Aorta (tissue), 5 donors: ENCODE measurements at places on chromosomes 3 and 15.

DNA sequence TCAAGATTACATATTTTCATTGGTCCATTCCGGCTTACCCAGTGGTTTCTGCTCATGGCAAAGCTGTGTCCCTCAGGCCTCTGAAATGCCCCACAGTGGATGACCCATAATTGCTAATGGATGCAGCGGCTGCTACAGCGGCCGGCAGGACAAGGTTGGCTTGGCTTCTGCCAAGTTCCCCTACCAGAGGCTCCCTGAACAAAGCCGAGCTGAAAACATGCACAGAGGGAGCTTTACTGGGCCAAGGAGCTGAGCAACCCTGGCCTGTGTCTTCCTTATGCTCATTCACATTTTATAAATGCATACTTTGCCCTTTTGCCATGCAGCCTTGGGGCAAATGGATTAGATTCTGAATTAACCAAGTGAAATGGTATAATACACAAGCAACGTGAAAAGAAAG is 150.5 kb downstream of the NTRK3 start:
- no peak for DNase-seq

GRCh38 chr15:101391981-101392640 is 97.1 kb upstream of the SNRPA1 start:
- DNase-seq = no peak

DNA sequence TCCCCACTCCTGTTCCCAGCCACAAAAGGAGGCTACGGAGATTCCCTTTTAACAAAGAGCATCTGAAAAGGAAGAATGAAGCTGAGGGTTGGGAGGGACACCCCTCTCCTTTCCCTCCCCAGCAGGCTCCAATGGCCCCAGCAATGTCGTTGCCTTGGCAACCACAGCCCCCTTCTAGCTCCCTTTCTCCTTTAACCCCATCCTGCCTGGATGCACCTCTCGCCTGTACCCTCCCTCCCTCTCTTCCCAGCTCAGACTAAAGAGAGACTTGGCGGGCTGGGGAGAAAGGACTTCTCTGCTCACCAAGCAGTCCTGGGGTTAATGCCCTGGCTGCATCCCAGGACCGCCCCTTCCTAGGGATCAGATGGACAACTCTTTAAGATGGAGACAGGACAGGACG is 7.1 kb upstream of the RPL29 start:
- DNase-seq = no peak

DNA sequence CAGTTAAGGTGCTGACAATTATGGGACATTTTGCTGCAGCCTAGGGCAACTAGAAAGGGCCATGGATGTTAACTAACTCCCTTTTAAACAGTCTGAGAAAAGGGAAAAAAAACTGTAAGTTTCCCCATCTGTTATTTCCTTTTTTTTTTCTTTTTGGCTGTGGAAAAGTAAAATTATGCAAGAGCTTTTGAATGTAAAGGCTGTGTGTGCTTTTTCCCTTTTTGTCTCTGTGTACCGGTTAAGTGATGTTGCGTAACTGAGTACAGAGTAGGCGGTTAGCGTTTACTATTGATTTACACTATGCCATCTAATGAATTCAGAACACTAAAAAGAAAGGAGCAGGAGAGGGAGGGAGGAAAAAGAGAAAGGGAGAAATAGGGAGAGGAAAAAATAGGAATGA is 403.6 kb downstream of the TIGIT start:
- DNase-seq = no peak

DNA sequence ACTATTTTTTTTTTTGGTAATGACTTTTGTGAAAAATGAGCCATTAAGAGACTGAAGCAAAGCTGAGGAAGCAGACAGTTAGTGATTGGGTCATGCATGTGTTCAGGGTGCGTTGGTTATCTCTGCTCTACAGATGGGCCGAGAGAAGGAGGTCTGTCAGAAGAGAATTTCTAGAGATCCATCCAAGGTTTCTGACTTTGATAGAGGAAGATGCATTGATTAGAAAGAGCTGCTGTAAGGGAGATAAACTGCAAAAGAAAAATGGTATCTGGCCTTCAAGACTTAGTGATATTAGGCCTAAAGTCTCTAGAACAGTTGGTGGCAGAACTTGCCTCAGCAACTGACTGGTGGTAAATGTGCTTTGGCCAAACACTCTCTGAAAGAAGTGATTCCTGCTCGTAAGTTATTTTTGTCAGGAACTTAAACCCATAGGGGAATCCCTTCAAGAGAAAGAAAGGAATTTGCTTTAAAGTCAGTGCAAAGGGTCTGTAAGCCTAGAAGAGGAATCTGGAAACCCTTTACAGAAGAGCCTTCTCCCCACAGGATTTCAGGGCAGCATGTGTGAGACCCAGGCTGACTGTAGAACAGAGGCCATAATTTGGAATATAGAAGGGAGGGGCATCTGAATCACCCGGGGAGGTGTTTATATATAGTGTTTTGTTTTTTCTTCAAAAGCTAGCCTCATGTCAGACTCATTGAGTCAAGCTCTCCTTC is 67.8 kb downstream of the OPA1 start:
- DNase-seq = no peak

DNA sequence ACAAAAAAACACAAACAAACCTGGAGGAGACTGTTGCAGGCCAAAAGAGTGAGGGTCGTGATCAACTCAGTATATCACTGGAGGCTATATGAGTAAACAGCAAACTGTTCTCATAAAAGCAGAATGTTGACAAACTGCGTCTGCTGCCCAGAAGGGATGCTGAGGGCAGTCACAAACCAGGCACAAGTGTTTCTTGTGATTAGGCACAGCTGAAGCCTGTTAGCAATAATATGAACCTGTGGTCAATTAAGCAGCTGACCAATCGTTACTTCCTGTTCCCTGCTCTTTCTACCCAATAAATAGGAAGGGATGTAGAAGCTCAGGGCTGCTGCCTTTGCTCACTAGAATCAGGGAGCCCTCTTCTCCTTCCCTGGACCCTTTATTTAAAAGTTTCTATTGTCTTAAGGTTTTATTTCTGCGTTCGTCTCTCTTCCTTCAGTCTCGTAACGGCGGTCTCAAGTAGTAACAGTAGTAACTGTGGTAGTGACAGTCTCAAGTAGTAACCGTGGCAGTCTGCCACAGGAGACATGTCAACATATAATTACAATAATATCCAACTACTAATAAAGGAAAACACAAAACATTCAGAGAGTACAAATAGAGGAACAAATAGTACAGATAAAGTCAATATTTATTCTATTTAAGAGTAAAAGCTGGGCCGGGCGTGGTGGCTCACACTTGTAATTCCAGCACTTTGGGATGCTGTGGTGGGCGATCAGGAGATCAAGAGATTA is 698.4 kb upstream of the CCDC54 start:
- no peak for DNase-seq

- no peak for DNase-seq
Observed at GRCh38 chr3:123618076-123618708, 33.3 kb upstream of the HACD2 start.

DNA sequence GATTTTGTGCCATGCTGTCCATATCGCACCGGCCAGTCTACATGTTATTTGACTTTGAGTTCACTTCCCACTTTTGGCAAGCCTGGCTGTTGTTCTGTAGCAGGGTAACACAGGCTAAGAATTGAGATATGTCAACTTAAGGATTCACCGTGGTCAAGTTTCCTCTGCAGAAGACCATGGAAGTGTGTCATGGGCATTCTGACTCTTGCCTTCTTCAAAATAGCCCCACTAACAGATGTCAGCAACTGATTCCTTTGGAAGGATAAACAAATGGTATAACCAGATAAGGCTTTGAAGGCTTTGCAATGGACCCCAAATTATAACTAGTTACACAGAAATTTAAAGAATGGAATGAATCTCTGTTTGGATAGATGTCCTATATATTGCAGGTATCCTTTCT is 20.1 kb upstream of the CD47 start:
- DNase-seq = no peak

DNA sequence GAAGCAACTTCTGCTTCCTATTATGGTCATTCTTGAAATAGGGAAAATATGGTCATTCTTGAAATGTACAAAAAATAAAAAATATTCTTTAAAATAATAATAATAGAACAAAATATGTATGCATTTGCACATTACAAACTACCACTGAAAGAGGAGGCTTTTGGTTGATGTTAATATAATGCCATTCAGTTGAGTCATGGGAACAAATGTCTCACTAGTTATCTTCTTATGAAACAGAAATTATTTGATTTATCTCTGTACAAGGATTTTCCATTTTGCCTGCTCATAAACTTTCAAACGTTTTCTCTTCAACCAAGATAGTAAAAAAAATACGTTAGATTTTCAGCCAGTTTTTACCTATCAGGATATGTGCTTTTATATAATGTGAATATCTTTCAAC is 1662.7 kb downstream of the OTOL1 start:
- DNase-seq = no peak

- no peak for DNase-seq
Observed at GRCh38 chr3:46849686-46850467, 13.4 kb downstream of the MYL3 start.

- no peak for DNase-seq
Observed at GRCh38 chr3:155302481-155302880, 9.0 kb upstream of the STRIT1 start.

DNA sequence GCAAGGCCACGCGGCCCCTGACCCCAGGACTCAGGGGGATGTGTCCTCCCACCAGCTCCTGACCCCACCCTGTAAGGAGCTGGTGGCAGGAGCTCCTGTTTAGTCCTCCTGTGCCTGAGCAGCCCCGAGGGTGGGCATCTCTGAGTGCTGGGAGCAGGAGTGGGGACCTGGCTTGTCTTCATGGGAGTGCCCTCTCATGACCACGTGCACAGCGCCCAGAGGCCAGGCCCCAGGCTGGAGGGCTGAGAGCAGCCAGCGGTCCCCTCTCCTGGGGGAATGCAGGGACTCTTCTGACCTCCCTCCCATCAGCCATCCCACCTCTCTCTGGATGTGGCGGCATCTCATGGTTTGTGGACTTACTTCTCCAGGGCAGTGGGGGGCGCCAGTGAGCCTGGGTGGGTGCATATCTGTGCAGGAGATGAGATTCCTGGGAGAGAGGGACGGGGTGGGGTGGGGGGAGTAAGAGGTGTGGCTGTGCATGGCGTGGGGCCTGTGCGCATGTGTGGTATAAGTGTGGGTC is 205.6 kb downstream of the TBC1D2B start:
- DNase-seq = no peak

GRCh38 chr3:125212091-125212508 is 448 bp downstream of the SLC12A8 start:
- no peak for DNase-seq

DNA sequence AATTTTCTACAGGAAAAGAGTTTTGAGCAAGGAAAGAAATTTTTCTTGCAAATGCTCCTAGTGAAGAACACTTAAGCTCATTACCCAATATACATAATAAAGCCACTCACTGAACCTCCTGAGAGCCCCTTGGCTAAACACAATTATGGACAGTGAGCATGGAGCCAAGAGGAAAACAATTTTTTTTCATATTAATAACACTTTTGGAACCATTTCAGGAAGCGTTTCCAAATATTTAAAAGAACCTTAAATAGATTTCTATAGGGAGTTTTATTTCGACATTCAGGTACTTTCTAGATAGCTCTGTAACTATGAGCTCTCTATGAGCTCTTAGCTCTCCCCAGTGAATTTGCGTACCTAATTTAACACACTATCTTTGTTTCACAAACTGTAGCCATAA is 581.1 kb downstream of the ZNF385D start:
- DNase-seq = no peak

- DNase-seq = no peak
Observed at GRCh38 chr3:38637906-38638305, 11.6 kb downstream of the SCN5A start.

DNA sequence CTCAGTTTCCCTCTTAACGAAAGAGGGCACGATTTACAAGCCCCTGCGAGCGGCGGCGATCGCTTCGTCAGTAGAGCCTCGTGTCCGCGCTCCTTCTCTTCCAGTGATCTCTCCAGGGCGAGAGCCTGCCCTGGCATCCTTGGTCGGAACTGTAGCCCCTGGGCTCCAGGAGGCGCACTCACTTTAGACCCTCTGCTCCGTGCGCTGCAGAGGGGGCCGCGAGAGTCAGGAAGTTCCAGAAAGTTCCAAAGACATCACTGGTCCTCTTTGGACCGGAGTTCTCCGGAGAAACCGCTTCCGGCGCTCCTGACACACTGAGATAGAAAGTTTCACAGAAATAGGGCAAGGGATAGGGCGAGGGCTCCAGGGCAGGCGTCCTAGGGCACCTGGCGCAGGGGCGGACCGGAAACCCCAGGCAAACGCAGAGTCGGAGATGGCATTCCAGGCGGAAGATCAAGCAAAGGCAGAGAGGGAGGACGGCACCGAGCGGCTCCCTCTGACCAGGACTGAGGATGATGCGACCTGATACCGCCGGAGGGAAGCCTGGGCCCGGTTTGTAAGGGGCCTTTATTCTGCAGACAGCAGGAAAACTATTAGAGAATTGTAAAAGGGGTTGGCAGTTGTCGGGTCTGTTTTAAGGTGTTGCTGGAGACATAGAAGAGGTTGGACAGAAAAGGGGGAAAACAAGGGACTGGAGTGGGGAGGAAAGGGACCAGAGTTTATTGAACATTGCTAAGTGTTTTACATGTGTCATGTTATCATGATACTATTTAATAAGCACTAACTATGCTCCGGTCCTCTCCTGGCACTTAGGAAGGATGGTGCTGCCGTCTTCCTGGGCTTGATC is 1.3 kb upstream of the CPEB1 start:
- no peak for DNase-seq

- no peak for DNase-seq
Observed at GRCh38 chr3:14137445-14137844, 12.6 kb downstream of the TMEM43 start.

DNA sequence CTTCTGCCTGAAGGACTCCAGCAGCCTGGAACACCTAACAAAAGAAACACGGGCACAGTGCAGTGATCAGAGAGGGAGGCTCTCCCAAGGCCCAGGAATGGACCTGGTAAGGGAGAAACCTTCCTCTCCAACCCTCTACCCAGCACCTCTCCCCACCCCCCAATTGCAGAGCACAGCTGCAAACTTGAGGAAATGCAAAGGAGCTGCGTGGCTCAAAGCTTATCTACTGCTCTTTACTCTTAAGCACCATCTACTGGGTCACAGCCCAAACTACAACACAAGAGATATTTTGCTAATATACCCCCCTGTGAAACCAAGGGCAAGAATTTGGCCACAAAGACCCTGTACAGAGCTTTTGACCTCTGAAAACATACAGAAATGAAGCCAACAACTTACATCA is 328.3 kb downstream of the OXSM start:
- DNase-seq = no peak

- DNase-seq = no peak
Observed at GRCh38 chr15:53395871-53396270, 363.6 kb downstream of the WDR72 start.

DNA sequence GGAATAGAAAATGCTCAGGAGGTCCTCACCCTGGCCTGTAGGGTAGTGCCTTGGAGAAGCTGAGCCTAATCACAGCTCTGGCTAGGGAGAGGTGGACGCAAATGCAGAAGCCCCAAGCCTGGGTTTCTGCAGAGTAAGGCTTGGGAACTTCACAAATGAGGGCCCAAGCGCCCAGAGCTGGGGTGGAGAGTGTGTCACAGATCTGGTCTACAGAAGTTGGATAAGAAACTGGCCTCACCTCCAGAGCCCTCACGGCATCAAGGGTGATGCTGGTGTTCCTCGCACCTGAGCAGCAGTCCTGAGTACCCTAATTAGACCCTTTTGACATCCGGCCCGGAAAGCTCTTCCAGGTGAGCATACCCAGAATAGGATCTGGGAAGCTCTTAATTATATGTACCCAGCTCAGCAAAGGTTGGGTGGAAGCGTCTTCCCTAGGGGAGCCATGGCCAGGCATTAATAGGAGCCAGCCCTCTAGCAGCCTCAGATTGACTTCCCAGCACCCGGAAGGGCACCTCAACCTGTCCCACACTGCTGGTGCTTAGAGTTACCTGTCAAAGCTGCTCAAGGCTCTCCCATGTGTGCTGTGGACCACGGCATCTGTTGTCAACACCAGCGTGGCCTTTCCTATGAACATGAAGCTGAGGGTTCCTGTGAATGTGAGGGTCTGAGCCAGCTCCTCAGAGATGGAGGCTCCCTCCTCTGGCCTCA is 31.8 kb downstream of the RBM5 start:
- no peak for DNase-seq
